Stimulated activated CD8-positive, alpha-beta memory T cell treated with anti-CD3 and anti-CD28 coated beads, Interleukin-15, amount 100 ng/mL, for 24 hours (primary cell): ENCODE measurements at places on chromosomes 6 and 20.

DNA sequence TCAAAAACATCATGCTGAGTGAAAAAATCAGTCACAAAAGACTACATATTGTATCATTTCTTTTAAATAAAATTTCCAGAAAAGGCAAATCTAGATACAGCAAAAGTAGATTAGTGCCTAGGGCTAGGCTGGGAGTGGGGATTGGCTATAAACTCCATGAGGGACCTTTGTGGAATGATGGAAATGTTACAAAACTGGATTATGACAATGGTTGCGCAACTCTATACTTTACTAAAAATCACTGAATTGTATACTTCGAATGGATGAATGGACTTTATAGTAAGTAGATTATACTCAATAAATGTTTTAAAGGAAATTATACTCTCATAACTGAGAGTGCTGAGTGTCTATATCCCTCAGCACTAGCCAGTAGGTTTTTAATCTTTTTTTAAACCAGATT, 4.3 kb downstream of the HMGN3 start:
- no peak for DNase-seq

DNA sequence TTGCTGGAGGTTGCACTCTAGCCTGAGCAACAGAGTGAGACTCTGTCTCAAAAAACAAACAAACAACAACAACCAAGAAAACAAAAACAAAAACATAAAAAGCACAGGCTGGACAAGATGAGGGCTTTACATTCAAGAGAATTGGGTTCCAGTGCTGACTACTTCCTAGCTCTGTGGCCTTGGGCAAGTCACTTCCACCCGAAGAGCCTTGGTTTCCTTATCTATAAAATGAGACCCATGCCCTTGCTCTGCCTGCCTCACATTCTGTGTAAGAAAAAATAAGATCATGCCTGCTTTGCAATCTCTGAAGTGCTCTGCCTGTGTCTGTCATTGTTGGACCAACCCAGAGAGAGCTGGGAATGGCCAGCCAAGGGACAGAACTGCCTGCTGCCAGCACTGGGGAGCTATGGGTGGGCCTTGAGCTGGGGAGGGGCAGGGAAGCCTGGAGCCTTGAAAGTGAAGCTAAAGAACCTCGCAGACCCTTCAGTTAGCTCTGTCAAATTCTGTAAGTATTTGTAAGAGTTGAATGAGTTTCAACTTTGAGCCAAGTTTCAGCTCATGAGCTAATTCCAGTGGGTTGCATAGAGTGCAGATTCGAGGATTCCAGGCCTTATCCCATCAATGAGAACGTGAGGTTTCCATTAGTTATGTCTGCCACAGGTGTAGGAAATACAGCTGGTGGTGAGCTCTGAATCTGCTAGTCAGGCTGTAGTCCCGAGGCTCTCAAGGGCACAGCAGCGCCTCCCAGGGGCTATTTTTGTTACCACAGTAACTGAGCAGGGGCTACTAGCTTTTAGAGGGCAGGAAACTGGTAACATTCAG, 93.2 kb downstream of the DLGAP4 start:
- no peak for DNase-seq

DNA sequence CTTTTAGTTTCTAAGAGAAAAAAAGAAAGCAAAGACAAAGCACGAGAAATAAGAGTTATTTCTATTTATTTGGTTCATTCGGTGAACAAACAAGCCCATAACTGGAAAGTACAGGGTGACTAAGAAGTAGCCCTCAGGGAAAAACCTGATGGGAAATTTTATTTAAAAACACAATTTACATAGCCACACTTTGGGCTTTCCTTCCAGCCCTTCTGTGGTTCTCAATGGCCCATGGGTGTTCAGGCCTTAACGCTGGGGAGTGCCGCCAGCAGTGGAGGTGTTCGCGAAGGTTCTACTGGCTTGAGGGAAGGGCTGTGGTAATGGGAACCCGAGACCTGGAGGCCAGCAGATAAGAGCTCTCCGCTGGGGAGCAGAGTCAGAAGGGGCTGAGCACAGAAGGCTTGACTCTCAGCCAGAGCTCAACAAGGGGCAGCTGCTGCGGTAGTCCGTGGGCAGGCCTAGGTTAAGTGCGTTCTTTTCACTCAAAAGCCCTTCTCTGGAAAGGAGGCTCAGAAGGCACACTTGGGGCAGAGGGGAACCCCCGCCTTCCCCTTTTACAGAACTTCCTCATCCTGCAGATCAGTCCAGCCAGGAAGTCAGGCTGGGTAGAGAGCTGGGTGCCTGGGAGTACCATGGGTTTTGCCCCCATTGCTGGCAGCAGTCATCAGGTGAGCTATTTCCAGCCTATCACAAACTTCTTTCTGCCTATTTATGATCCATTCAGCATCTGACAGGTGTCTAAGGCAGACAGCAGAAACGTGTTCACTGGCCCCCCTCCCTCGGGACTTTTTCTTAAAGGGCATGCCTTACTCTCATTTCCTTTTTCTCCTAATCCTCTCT, 8.8 kb upstream of the CD83 start:
- no peak for DNase-seq

GRCh38 chr20:9110916-9111432, 42.1 kb downstream of the PLCB4 start:
- no peak for DNase-seq

DNA sequence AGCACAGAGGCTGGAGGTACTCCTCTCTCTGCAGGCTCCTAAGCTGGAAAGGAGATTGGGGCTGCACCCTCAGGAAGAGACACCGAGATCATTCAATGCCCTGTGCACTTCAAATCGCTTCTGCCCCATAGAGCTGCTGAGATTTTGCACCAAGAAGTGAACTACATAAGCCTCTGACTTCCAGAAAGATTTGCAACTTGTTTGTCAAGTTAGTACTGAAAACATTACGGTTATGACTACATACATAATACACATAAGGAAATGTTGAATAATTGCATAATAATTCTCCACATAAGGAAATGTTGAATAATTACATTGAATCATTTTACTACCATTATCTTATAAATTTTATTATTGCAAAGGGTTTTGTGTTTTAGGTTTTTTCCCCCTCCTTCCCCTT, 120.3 kb upstream of the SASH1 start:
- no peak for DNase-seq

DNA sequence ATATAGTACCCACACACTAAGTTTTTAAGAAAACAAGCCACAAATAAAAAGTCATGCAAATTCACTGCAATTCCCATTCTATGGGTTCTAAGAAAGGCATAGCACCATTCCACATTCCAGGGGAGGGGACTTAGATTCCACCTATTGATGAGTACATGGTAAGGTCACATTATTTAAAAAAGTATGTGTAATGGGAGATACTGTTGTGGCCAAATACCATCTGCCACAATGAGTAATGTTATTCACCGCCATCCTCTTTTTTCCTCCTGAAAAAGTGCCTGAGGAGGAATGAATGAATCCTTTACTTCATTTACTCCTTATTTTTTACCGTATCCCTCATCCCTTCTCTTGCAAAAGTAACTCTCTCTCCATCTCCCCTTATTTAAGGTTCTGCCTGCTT, 27.0 kb upstream of the ADGRF1 start:
- no peak for DNase-seq

GRCh38 chr20:33791959-33792597, 19.1 kb upstream of the CHMP4B start:
- DNase-seq = peak; percentile 23

DNA sequence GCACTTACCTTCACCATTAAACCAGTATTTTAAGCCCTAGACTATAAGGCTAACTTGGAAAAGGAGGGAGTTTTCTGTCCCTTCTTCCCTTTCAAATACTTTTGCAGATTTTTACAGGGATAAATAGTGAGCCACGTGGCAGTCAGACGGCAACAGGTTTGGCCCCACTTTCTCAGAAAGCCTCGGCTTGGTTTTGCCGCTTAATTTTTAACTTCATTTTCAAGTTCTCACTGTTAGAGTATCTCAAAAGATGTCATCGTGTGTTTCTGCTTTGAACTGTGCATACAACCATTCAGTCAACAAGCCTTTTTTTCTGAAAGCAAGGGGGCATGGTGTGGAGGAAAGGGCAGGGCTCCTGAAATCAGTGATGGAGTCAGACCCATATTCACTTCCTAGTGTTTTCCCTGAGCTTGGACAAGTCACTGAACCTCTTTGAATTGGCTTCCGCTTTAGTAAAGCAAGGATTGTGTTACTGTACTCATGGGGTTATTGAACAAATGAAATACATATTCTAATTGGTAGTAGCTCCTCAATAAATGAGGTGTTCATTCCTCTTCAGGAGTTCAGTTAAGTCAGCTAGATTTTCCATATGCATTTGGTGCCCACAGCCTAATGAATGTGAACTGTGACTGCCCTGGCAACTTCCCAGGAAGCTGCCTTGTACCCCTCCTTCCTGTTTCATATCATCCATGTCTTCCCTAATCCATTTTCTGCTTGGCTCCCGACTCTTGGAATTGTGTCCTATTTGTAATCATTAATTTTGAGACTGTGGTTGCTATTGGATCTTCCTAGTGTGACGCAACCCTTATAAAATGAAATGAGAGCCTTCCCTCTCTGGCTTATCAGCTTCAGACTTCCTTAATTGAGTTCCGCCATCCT, at the start of gene SLC17A2:
TSS of gene SLC17A2 (minus strand) at position 160 of the 879 bp plus-strand sequence. CDS start 4,895 bp downstream, outside the sequence.
- DNase-seq = no peak

- DNase-seq = no peak
Measured at GRCh38 chr6:139028215-139028657, 309 bp upstream of the ABRACL start.

DNA sequence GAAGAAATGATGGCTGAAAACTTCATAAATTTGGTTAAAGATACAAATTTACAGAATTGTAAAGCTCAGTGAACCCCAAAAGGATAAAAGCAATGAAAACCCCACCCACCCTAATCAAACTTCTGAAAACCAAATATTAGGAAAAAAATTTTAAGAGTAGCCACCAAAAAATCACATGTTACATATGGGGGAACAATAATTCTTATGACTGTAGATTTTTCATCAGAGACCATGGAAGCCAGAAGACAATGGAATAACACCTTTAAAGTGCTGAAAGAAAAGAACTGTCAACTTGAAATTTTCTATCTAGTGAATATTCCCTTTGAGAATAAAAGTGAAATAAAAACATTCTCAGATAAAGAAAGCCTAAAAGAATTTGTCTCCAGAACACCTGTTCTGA, 24.4 kb downstream of the PROCR start:
- DNase-seq = no peak

- no peak for DNase-seq
Measured at GRCh38 chr6:3081960-3082359, 13.7 kb downstream of the RIPK1 start.

DNA sequence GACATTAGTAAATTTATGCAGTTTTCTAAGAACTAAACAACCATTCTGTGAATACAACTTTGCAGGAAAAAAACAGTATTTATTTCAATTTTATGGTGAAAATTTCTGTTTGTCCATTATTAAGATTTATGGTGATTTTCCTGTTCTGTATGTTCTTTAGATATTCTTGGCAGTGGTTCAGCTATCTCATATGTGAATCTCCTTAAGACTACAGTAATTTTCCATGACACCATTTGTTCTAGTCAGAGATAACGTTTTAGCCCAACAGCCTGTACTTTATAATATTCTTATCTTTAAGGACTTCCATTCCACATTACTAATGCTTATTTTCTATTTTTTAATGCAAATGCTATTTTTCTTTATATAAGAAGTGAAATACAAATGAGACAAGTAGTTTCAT, 504.0 kb downstream of the RFPL4B start:
- no peak for DNase-seq

- DNase-seq = peak; percentile 46
Measured at GRCh38 chr6:42783177-42783875, 1.5 kb downstream of the BICRAL start.

- no peak for DNase-seq
Measured at GRCh38 chr20:20466341-20466879, 98.5 kb downstream of the INSM1 start.

DNA sequence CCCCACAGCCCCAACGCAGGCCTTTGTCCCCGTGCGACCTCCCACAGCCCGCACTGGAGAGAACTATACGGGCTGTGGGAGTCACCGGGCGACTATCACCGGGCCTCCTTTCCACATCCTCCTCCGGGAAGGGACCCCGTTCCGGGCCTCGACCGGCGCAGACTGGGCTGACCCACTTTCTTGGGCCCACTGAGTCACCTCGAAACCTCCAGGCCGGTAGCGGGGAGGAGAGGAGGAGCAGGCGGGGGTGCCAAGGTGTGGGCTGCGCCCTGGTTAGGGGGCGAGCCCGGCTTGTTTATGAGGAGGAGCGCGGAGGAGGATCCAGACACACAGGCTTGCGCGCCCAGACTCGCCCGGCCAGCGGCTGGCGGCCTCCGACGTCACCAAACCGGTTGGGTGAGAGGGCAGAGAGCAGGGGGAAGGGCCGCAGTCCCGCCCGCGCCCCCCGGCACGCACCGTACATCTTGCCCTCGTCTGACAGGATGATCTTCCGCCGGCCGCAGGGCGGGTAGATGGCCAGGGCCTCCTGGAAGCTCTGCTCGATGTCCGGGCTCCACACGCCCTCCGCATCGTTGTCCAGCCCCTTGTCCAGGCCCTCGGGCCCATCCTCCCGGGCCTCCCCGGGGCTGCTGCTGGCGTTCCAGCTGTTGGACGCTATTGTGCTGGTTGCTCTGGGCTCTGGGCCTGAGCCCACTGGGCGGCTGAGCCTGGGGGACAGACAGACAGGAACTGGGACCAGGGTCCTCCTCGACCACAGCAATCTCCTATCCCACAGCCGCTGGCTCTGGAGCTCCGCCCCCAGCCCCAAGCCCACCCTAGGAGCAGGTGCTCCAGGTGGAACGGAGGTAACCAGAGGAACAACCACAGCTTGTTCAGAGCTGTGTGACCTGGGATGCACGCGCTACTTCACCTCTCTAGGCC, 10.6 kb downstream of the TEAD3 start:
- DNase-seq = no peak

DNA sequence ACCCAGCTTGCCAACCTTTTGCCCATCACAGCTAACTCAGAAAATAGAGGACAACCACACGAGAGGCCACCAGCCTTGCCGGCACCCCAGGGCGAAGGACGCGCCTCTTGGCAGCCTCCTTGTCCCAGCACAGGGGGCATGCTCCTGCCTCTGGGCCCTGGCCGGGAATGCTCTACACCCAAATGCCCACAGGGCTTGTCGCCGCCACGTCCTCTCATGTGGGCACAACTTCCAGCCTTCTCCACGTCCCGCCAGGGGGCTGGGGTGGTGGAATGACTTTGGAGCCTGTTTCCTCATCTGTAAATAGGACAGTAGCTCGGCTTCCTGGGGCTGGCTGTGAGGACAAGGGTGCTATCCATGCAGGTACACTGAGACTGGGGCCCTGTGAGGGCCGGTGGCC, 152.4 kb upstream of the MLN start:
- no peak for DNase-seq

GRCh38 chr6:143542888-143543287, 31.4 kb upstream of the FUCA2 start:
- no peak for DNase-seq

DNA sequence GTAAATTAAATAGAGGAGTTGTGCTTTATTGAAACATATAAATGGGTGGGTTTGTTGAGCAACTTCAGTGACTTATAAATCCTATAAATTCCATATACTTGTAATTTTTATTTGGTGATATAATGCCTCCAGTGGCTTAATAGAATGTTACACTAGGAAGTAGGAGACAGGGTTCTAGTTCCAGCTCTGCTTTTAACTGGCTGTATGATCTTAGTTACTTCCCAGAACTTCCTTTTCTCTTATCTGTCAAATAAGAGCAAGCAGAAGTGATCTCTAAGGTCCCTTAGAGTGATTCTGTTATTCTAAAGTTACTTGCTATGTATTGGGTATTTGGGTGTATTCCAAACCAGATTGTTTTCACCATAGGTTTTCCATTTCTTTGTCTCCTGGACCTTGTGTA, 10.2 kb downstream of the ZSCAN23 start:
- DNase-seq = no peak

GRCh38 chr6:158087224-158087867, 80.7 kb downstream of the SERAC1 start:
- no peak for DNase-seq

GRCh38 chr6:128557081-128557480, 36.7 kb upstream of the PTPRK start:
- DNase-seq = no peak
